Nucleus accumbens (tissue), 56 donors: ENCODE measurements at places on chromosomes 6 and 20.

GRCh38 chr6:38773338-38773737 lies 58.2 kb downstream of the DNAH8 start:
- no peak for DNase-seq

GRCh38 chr6:36853325-36853724 lies 14.1 kb upstream of the CPNE5 start:
- DNase-seq: no peak

DNA sequence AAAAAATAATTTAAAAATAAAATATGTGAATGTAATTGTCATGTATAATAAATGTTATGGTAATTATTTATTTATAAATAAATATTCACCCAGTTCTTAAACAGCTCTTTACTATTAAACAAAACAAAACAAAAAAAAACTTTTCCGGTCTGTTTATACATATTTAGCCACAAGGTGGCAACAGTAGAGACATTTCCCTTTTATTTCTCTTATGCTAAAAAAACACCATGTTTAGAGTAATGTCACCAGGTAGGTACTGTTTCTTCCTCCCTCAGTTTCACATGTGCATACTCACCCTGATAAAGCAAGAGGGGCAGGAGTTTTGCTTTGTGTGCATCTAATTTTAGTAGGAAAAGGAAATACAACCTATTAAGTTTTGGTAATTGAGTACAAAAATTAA lies 610.4 kb upstream of the IMPG1 start:
- DNase-seq: no peak

GRCh38 chr6:160431226-160431625 lies 83.0 kb downstream of the SLC22A3 start:
- DNase-seq: no peak

DNA sequence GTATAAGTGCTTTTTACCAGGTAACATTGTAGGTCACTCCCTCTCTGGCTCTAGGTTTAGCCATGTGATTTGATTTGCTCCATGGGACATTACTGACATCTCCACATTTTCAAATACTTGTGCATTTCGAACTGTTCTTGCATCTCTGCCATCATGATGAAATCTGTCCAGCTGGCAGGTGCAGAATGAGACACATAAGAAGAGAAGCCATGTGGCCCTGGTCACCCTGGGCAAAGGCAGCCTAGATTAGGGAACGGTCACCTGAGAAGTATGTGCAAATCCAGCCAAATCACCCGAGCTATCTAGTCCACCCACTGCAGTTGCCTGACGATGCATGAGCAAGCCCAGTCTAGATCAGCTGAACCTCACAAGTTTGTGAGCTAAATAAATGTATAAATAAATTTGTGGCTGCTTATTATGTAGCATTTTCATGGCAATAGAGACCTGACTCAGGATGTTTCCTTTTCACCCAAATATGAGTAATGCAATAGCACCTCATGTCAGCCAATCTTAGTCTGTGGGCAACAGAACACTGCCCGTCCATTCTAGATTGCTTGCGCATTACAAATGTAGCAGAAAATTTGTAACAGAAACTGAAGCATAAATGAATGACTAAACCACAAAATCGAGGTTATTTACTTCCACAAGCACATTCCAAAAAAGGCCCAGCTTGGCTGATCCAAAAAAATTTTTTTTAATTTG lies 115.2 kb downstream of the PAK5 start:
- DNase-seq: no peak

- DNase-seq: no peak
Observed at GRCh38 chr6:134345789-134346188, 27.9 kb upstream of the SGK1 start.

DNA sequence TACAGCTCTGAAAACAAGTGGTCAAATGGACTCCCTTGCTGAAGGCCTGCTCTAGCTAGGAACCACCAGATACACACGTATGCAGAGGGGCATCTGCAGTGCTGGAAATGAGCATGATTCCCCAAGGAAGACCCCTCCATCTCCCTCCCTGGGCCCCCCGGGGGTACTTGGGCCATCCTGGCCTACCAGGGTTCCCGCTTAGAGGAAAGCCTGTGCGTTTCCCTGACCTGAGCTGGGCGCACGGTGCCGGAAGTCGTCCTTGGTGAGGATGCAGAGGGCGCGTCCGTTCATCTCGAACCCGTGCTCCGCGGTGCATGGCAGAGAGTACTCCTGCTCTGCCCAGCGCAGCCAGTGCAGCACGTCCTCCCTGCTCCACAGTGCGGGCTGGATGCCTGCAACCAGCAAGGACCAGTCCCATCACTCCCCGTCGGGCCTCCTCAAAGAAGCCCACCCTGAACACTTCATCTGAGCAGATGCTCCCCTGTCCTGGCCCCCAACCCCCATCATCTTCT lies 11.8 kb downstream of the ETV7 start:
- no peak for DNase-seq

DNA sequence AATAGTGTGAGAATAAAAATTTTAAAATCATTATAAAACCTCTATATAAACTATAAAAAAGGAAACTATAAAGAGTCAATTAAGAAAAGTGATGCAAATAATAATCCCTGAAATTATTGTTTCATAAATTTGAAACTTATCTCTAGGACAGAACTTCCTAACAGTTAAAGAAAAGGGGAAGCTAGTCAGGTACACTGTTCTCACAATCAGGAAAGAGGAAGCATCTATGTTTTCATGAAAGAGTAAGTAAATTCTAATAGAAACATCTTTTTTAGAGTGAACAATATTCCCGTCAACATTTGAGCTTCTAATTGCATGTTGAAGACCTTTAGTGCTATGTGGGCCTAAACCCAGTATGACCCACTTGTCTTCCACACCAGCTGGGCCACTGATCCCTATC lies 1.2 kb upstream of the ADGRF1 start:
- no peak for DNase-seq

DNA sequence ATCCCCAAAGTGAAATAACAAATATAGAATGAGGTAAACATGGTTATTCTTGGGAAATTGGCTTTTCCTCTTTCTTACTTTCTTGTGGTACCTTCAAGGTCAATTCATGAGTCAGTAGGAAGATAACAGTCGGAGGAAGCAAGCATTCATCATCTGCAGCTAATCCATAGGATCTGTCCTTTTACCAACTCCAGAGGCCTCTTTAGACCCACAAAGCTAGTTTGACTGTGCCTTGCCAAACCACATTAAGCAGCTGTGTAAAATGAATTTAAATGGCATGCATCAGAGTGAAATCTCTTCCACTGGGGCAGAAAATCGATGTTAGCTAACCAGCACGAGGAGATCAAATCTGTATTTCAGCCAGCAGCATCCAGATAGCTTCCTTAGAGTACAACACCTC lies 171.3 kb downstream of the TMEM242 start:
- no peak for DNase-seq

DNA sequence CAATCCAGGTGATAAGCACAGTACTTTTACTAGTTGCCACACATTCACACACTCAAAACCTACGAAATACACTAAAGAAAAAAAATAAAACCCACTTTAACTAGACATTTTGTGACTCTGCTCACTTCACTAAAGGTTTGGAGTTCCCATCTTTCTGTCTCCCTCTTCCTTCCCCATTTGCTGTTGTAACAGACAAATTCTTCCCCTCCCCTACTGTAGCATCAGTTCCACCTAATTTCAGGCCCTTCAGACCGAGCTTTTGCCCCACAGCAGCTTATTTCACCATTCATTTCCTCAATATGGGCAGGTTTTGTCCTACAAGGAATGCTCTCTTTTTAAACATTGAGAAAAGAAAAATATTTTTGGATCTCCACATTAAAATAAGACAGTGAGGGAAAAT lies 31.3 kb upstream of the MRAP2 start:
- DNase-seq: no peak

DNA sequence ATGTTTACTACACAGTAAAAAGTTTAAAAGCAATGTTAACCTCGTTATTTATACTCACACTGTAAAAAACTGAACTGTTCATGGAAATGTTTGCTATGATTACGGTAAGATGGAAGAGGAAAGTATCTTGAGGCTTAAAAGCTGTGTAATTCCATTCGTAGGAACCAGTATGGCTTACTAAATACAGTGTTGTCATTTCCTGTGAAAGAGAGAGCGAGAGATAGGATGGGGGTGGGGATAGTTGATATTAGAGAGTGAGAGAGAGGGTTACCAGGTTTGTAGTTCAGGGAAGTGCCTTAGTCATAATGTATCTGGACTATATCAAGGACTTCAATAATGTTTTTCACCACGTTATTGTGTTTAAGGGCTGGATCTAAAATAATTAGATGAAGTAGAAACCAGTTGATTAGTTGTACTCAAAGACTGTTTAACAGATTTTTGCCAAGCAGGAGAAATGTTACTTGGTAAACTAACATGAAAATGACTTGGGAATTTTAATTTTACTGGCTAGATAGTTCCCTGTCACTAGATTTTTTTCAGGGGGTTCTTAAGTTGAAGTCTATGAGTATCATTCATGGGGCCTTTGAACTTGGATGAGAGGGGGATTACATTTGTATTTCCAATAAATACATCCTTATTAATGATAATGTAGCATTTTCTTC lies 30.4 kb downstream of the AFDN start:
- DNase-seq: no peak

GRCh38 chr6:94751641-94752329 lies 825.5 kb upstream of the MANEA start:
- DNase-seq: no peak

GRCh38 chr6:110446405-110446804 lies 30.0 kb downstream of the SLC22A16 start:
- no peak for DNase-seq

GRCh38 chr6:167781868-167782267 lies 44.8 kb upstream of the AFDN start:
- no peak for DNase-seq

GRCh38 chr6:80186082-80186481 lies 79.6 kb downstream of the BCKDHB start:
- DNase-seq: no peak

GRCh38 chr6:21533678-21534077 lies 59.9 kb upstream of the SOX4 start:
- no peak for DNase-seq

DNA sequence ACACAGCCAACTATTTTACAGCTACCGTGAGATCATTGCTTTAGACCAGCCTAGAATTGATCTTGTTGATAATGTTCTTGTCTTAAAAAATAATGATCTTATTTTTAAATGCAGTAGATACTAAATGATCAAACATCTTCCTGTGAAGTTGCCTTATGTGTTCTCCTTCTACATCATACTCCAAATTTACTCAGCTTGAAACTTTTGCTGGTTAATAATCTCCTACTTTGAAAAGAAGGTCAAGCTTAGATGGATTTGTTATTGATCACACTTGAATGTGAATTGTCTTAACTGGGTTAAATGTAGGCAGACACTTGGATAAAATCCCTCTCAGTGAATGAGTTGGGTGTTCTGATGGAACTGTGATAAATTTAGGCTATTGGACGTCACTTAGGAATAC lies 91.9 kb downstream of the HAO1 start:
- no peak for DNase-seq

DNA sequence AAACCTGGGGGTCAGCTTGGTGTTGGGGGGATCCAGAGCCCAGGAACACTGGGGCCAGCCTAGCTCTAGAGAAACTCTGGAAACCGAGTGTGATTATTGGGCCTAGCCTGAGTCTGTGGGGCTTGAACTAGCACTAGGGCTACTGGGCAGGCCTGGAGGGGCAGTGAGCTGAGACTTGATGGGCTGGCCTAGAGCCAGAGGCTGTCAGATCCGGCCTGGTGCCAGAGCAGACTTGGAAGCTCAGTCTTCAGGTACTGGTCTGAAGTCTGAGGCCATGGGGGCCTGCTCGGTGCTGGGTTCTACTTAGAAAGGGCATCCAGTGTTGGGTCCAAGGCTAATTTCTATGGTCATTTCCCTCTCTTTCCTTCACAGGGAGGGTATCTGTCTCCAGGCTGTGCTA lies 2.7 kb downstream of the DEFB112 start:
- no peak for DNase-seq

DNA sequence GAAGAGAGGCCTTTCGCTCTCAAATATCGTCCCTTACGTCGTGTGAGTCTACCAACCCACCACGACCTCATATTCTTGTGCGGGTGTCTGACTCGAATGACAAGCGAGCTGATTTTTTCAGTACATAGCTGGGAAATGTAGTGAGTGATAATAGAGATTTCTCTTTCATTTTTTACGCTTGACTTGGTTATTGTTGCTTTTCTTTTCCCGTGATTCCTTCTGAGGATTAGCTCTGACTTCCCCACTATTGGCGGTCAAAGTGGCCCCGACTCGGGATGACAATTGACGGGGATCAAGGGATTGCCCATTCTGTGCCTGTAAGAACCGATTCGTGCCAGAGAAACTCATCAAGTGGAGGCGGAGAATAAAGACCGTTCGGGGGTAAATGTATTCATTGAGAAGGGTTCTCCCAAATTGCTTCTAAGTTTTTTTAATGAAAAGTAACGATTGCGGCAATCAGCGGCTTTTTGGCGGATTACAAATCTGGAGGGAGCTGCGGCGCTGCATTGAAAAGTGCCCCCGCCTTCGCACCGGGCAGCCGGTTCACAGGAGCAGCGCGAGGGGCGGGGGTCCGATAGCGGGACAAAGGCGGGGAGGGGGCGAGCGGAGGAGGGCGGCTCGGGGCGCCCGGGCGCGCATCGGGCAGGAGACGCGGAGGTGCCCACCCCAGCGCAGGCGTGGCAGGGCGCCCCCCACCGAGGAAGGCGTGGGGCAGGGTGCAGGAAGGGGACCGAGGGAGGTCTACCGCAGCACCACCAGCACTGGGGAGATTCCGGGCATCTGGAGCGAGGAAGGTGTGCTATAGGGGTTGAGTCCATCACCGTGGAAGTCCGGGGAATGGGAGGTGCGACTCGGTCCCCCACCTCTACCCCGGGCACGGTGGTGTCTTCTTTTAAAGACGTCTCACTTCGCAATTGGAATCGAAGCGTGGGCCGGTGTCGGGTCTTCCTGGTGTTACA lies 44.5 kb upstream of the OSTM1 start:
- no peak for DNase-seq

GRCh38 chr20:43963233-43963632 lies 48.6 kb downstream of the TOX2 start:
- no peak for DNase-seq

DNA sequence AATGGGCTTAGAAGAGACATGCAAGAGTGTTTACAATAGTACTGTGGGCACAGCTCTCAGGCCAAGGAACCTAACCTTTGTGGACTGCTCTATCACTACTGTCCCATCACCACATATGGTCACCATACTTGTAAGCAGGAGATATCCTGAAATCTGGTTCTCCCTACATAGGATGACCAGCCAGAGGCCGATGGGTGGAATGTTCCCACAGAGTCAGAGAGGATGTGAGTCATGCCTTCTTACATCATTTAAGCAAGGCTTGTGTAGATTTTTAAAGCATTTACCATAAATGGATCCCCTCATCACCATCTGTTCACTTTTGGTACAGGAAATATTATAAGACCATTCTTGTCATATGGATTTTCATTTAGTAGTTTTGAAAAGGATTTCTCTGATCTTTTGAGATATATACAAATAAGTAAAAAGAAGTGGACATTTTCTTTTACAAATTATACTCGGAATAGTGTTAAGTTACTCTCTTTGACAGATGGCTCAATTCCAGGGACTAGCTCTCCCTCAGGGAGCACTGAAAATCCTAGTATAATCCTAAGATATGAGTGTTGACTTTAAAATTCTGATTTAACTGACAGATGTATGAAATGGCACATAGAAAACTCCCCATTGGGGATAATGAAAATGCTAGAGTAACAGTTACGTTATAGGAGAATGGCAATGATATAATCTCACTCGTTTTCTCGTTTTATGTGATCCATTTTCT lies 6.6 kb downstream of the HTR1B start:
- DNase-seq: no peak
